ENCODE measurements at places on chromosomes 16 and 17. TPM values are rescaled to one million over a fixed set of nuclear protein-coding genes. Genes with fewer than 3 reads are reported as not detected.
A peak's percentile ranks its signal among the peaks of the same experiment; 100 is the strongest.

DNA sequence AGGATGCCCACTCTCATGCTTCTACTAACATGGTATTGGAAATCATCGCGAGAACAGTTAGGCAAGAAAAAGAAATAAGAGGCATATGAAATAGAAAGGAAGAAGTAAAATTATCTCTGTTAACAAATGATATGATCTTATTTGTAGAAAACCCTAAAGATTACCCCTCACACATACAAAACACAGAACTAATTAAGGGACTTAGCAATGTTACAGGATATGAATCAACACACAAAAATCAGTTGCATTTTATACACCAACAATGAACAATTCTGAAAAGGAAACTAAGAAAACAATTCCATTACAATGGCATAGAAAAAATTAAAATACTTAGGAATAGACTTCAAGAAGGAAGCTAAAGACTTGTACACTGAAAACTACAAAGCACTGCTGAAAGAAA lies 2.7 kb upstream of the CAPNS2 start:
- no peak for DNase-seq
- H3K36me3 ChIP-seq, result no peaks in the 10 kb centered on the region
- no peak overlapping the region for H3K27ac ChIP-seq
- H3K27me3 ChIP-seq, result no peaks in the 10 kb centered on the region

DNA sequence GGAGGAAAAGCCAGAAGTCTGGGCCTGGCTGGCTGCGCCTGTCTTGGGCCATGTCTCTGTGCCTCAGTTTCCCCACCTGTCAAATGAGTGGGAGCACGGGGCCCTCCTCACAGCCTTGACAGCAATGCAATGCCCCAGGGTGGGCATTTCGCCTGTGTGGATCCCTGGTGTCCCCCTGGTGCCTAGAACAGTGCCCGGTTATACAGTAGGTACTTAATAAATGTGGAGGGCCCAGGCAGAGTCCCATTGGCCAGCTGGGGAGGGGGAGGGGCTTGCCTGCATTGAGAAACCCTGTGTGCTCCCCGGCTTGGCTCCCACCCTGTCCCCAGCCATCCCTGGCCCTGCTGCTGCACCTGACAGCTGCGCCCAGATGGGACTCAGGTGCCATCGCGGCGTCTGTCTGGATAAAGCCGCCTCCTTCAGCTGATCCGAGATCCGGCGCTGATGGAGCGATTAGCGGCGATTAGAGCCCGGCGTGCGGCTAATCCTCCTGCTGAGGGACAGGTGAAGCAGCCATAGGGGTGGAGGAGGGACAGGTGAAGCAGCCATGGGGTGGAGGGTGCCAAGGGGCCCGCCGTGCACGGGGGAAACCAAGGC lies 12.4 kb downstream of the ZFPM1 start:
- no peak overlapping the region for H3K4me3 ChIP-seq
- no peak overlapping the region for H3K27ac ChIP-seq
- H3K27me3 ChIP-seq, result no peaks in the 10 kb centered on the region
- no peak for DNase-seq
- no peaks in the 10 kb centered on the region for H3K4me1 ChIP-seq

GRCh38 chr16:57551057-57551456 lies 8.6 kb downstream of the ADGRG5 start:
- no peak for DNase-seq
- H3K27ac ChIP-seq, result no peak overlapping the region
- no peaks in the 10 kb centered on the region for H3K36me3 ChIP-seq
- H3K27me3 ChIP-seq, result no peaks in the 10 kb centered on the region
- no peak overlapping the region for H3K4me3 ChIP-seq

- H3K4me3 ChIP-seq, result no peak overlapping the region
- no peaks in the 10 kb centered on the region for H3K36me3 ChIP-seq
- no peak for DNase-seq
- H3K4me1 ChIP-seq, result no peaks in the 10 kb centered on the region
Measured at GRCh38 chr16:50228364-50228868, 37.9 kb upstream of the ADCY7 start.

Gene NEUROD2
- not detected for total RNA-seq

DNA sequence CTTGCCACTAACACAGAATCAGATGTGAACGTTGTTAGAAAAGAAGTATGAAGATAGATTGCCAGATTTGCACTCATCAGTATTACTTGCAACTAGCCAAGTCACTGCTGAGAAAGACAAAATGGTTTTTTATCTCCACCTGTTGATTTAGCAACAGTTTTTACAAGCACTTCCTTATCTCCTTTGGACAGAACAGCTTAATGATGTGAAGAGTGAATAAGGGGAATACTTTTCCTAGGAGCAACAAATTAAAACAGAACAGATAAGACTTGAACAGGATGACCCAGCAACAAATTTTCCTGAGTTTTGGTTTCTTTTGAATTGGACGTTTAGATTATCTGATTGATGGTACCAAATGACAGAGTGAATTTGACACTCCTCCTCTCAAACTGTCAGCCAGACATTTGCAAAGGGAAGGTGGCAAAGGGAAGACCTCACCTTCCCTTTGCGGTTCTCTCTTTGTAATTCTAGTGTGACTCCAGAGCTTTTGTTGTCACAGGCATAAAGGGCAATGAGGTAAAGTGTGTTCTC lies 130.6 kb downstream of the NLK start:
- H3K27ac ChIP-seq, result no peak overlapping the region
- no peaks in the 10 kb centered on the region for H3K4me1 ChIP-seq
- no peaks in the 10 kb centered on the region for H3K27me3 ChIP-seq
- H3K4me3 ChIP-seq, result no peak overlapping the region
- H3K36me3 ChIP-seq, result no peaks in the 10 kb centered on the region
- no peak for DNase-seq

Gene SCGB1C2
- not detected for total RNA-seq

Gene ASPHD1
- 1.3 TPM for total RNA-seq

GRCh38 chr16:87077750-87078127 lies 239.5 kb downstream of the C16orf95 start:
- no peak overlapping the region for H3K4me3 ChIP-seq
- H3K36me3 ChIP-seq, result no peaks in the 10 kb centered on the region

DNA sequence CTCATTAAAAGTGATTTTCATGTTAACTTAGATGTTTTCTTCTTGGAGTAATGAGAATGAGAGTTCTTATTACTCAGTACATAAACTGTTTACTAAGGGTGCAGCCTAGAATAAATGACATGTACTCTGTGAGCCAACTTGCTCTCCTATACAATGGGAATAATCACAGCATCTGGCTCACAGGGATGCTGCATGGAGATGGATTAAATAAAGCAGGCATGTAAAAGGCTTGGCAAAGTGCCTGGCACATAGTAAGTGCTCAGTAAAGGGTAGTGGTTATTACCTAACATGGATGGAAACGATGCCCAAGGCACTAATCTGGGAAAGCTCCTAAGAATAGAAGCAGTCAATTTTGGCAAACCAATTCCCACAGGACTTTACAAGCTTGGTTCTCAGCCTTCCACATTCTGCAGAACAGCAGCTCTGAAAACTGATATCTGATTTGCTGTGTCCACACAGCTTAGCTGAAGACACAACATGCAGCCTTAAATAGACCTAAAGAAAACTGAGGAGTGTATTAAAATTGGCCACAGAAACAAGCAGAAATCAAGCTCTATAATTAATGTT lies 176.1 kb downstream of the ABCC12 start:
- no peak overlapping the region for H3K27ac ChIP-seq
- no peaks in the 10 kb centered on the region for H3K36me3 ChIP-seq
- H3K27me3 ChIP-seq, result no peaks in the 10 kb centered on the region
- H3K4me1 ChIP-seq, result no peaks in the 10 kb centered on the region
- DNase-seq, result no peak

DNA sequence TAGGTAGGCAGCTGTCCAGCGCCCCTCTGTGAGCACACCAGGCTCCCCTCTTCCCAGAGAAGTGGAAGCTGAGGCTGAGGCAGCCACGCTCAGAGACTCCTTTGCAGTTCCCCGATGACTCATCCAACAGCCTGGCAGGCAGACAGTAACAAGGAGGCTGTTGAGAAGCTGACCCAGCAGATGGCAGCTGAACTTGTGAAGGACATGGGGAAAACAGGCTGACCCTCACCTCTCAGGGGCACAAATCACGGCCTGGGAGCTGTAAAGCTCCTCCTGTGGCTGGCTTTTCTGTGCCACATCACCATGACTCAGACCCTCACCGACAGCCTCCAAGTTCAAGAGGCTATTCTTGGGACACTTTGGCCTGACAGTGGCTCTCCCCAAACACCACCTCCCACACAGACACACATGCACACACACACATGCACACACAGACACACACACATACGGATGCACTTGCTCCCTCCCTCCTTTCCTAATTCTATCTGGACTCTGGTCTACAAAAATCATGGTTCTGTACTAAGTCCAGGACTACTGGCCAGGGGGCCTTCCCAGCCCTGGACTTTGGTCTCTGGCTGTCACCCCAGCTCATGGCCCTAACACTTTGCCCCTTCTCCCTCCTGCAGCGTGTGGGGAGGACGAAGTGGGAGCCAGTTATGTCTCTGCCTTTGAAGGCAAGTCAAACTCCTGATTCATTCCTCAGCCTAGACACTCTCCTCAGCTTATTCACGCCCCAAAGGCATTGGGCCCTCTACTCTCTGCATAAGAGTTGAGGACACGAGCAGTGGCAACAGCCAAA lies 23.2 kb downstream of the MAP3K14 start:
- H3K4me3 ChIP-seq, result no peak overlapping the region
- no peaks in the 10 kb centered on the region for H3K36me3 ChIP-seq
- peak overlapping the region; percentile 81 for H3K27ac ChIP-seq
- peaks cover 15% of the 10 kb centered on the region for H3K4me1 ChIP-seq
- peak; percentile 78 for DNase-seq

DNA sequence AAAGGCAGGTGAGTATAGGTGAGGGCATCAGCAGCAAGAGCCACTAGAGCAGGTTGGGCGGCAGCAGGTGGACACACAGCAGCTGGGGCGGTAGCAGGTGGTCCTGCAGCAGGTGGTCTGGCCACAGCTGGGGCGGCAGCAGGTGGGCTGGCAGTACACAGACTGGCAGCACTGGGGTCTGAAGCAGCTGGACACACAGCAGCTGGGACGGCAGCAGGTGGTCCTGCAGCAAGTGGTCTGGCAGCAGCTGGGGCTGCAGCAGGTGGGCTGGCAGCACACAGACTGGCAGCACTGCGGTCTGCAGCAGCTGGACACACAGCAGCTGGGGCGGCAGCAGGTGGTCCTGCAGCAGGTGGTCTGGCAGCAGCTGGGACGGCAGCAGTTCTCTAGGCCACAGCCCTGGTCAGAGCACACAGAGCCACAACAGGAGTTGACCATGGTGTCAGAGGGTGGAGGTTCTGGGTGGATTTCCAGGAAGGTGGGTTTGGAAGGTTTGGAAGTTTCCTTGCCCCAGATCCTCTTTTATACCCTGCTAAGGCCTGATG lies at the start of gene KRTAP4-2:
TSS of gene KRTAP4-2 (minus strand) at position 495 of the 545 bp plus-strand sequence. CDS start at position 438, 57 bp downstream.
- H3K36me3 ChIP-seq, result no peaks in the 10 kb centered on the region
- no peaks in the 10 kb centered on the region for H3K4me1 ChIP-seq
- H3K27me3 ChIP-seq, result no peaks in the 10 kb centered on the region
- DNase-seq, result no peak
- no peak within 1 kb of the TSS for H3K27ac ChIP-seq

DNA sequence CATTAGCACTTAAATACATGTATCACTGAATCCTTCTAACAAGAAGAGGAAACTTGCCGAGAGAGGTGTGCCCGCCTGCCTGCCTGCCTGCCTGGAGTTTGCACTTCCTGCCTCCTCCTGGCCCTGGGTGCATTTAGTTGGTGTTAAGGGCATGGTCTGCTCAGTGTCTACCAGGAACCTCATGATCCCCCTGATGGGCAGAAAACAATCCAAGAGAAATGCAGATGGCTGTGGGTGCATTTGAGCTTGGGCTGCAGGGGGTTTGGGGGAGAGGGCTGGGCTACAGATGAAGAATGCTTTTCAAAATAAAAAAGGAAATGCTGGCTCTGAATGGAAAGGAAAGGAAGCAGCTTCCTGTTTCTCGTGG lies 10.1 kb downstream of the KSR1 start:
- no peak for DNase-seq
- no peaks in the 10 kb centered on the region for H3K4me1 ChIP-seq
- H3K27me3 ChIP-seq, result no peaks in the 10 kb centered on the region
- H3K27ac ChIP-seq, result no peak overlapping the region
- no peaks in the 10 kb centered on the region for H3K36me3 ChIP-seq
- H3K4me3 ChIP-seq, result no peak overlapping the region

- H3K4me1 ChIP-seq, result no peaks in the 10 kb centered on the region
- no peak overlapping the region for H3K27ac ChIP-seq
- no peak for DNase-seq
- H3K36me3 ChIP-seq, result no peaks in the 10 kb centered on the region
- H3K27me3 ChIP-seq, result no peaks in the 10 kb centered on the region
- H3K4me3 ChIP-seq, result peak overlapping the region; percentile 2
Measured at GRCh38 chr16:31476303-31477219, 4.6 kb downstream of the TGFB1I1 start.

DNA sequence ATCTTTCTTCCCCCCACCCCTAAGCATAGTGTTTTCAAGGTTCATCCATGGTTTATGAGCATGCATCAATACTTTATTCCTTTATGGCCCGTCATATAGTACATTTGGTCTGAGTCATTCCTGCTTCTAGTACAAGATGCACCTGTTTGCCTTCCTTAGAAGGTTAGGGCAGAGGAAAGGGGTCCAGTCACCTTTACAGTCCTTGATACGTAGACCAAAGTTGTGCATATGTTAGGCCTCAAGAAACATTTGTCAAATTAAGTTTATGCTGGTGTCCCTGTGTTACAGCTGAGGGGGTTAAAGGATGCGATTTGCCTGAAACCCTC lies 1.4 kb downstream of the CYB5D2 start:
- H3K4me1 ChIP-seq, result peaks cover 7% of the 10 kb centered on the region
- H3K27ac ChIP-seq, result peak overlapping the region; percentile 100

Gene TRAF7
- total RNA-seq, result 35.4 TPM

DNA sequence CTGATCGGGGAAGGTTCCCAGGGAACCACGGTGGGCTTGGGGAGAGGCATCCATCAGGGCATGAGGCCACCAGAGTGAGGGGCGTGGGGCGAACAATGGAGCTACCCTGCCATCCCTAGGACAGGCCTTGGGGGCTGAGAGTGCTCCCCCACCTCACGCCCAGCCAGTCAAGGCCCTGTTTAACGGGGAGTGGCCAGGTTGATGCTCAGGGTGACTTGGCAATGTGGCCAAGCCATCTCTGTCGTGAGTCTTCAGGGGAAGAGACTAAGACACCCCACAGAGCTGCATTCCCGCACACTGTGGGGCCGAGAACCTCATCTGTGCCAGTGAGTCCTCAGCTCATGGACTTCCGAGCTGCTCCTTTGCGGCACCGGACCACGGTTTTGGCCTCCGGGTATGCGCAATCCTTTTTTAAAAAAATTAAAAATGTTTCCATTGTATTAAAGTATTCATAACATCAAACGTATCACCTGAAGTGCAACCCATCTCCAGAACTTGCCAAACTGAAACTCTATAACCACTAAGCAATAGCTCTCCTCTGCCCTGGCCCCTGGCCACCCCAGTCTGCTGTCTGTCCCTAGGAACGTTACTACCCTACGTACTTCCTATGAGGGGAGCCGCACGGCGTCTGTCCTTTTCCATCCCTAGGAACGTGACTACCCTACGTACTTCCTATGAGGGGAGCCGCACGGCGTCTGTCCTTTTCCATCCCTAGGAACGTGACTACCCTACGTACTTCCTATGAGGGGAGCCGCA lies 71.8 kb upstream of the DOC2B start:
- H3K27ac ChIP-seq, result no peak overlapping the region
- H3K4me1 ChIP-seq, result no peaks in the 10 kb centered on the region
- no peaks in the 10 kb centered on the region for H3K27me3 ChIP-seq
- no peak for DNase-seq
- H3K36me3 ChIP-seq, result no peaks in the 10 kb centered on the region
- H3K4me3 ChIP-seq, result no peak overlapping the region
